ENCODE measurements at places on chromosomes 7 and 10.

GRCh38 chr7:91164506-91164905 lies 99.7 kb upstream of the FZD1 start:
- no peak for DNase-seq

- DNase-seq, result no peak
Measured at GRCh38 chr7:30322271-30323005, 38.0 kb downstream of the ZNRF2 start.

DNA sequence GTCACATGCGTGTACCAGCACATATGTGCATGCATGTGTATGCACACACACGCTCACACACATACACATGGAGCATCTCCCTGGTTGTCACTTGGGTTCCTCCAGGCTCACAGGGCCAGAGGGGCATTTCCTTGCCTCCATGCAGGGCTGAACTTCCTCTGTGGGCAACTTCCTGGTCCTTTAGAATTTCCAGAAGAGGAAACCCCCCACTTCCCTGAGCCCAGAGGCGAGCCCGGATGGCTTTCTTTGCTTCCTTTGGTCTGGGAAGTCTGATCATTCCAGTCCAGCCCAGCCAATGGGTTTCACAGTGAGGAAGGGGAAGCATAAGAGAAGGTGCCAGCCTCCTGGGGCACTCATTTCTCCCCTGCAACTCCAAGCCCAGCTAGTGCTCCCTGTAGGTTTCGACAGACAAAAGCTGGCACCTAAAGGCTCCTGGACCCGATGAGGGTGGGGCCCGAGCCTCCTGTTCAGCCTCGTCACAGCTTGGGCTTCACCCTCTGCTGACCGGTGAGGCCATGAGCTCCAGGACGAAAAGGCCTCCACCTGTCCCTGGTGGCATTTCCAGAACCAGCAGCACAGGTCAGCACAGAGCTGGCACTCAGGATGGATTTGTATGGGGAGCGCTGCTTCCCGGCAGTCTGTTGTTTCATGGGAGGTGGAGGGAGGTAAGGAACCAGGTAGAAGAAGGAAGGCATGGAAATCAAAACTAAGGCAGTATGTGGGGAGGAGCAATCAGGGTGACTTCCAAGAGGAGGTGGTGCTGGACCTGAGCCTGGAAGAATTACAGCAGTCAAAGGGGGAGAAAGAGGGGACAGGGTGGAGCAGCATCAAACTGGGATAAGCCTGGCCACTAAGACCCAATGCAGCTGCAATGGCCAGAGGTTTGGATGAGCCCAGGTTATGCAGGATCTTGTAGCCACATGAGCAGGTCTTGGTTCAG lies 23.7 kb downstream of the BTBD16 start:
- DNase-seq, result no peak

DNA sequence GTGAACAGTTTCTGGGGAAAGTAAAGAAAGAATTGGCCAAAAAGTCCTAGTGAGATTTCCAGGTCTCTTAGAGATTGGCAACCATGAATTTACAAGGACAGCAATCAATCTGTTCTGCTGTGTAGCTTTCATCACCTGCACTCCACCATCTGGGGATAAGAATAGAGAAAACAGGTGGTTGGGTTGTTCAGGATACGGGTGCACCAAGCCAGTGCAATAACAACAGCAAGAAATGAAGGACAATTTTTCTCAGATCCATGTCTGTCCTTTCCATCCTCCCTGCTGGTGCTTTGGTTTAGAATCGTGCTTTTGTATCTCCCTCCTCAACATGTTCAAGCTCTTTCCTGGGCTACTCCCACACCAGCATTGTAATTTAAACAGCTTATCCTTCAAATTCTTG lies 787.7 kb downstream of the GRID1 start:
- DNase-seq, result no peak

GRCh38 chr10:79308969-79309665 lies 38.2 kb upstream of the PPIF start:
- DNase-seq, result no peak

- DNase-seq, result no peak
Measured at GRCh38 chr7:95925236-95925635, 152.9 kb downstream of the DYNC1I1 start.

DNA sequence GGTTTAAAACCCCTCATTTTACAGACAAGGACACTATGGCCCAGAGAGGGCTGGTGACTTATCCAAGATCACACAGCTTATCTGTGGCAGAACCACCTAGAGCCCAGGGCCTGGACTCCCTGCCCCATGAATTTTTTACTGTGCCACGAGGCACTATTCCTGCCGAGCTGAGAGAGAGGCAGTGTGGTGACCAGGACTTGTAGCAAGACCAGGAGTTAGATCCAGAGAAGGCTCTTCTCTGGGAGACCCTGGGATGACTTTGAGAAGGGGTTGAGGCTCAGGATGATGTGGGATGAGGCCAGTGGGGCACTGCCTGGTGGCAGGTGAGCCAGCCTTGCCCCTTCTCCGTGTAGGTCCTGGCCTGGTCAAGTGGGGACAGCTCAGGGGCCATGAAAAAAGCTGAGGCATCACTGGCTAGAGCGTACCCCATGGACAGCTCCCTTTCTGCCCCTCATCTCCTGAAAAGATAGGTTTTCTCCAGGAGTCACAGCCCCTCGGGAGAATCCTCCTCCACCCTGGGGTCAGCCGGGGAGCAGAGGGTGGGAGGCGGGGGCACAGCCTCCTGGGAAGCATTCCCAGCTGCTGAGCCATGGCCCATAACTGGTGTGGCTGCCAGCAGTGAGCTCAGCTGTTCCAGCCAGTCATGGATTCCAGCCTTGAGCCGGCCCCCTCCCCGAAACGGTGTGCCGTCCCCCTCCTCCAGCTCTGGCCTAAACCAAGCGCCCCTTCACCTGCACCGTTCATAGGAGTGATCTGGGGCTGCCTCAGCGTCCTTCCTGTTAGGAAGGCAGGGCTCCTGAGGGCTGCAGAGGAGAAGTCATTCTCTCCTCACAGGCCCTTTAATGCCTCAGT lies 5.8 kb downstream of the FLNC start:
- DNase-seq, result no peak

DNA sequence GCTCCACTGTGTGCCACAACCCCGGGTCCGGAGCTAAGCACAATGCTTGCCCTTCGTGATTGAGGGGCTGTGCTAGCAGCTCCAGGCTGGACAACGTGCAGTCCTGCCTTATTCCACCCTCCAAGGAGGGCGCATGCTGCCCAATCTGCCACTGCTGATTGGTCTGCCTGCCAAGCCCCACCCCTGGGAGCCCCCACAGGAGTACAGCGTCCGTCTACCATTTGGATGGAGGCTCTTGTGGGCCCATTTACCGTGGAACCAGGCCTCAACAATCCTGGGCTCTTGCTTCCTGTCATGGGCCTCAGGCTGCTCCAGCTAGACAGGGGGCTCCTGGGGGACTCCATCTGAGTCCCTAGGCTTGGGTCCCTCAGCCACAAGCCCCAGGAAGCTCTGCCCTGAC lies 173.3 kb downstream of the SLIT1 start:
- no peak for DNase-seq

DNA sequence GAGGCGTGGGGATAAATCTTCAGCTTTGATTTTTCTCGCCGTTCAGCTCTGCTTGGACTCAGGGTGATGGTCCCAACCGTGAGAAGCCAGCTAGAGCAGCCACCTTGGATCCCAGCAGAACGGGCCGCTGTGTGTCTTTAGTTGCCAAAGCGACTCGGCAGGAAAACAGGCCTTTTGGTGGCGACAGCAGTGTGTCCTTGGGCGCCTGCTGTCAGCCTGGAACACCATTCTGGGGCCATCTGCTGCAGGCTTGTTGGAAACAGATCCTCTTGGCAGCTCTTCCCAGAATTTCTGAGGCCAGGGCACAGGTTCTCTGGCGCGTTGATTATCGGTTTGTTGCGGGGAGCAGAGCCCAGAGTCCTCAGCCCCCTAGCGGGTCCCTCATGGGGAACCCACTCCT lies 97.6 kb downstream of the CUX1 start:
- DNase-seq, result no peak

All from stimulated activated CD4-positive, alpha-beta T cell treated with anti-CD3 and anti-CD28 coated beads, Interleukin-12 subunit alpha, Interleukin-12 subunit beta, amount 100 ng/mL, for 48 hours (primary cell).